Lung (tissue), 17 donors: ENCODE measurements at places on chromosomes 5 and 9. TPM values are rescaled to one million over a fixed set of nuclear protein-coding genes. Genes with fewer than 3 reads are reported as not detected.
A peak's percentile ranks its signal among the peaks of the same experiment; 100 is the strongest.

DNA sequence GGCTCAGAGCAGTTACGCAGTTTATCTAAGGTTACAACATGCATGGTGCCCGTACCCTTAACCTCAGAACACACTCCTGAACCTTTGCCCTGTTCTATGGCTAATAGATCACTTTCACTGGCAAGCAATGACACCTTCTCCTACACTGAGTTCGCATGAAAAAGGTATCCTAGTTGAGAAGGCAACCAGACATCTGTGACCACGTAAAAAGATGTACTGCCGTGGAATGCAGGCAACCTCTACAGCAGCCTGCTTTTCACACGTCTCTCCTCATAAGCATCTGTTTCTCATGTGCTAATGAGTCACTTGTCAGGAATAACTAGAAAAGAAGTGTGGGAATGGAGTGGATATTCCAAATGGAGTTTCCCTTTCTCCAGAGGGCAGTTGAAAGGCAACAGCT, 71.4 kb downstream of the FBXO38 start:
- DNase-seq = no peak
- no peak overlapping the region for H3K4me3 ChIP-seq
- H3K27ac ChIP-seq = no peak overlapping the region
- no peaks in the 10 kb centered on the region for H3K36me3 ChIP-seq
- H3K4me1 ChIP-seq = no peaks in the 10 kb centered on the region
- no peaks in the 10 kb centered on the region for H3K27me3 ChIP-seq

GRCh38 chr5:139649082-139649991, 1.2 kb downstream of the CXXC5 start:
- H3K27ac ChIP-seq = peak overlapping the region; percentile 37
- H3K4me3 ChIP-seq = peak overlapping the region; percentile 66
- no peak for DNase-seq
- peaks cover 27% of the 10 kb centered on the region for H3K4me1 ChIP-seq
- H3K36me3 ChIP-seq = no peaks in the 10 kb centered on the region

DOCK8 gene
- total RNA-seq = 75.1 TPM

- H3K4me3 ChIP-seq = no peak overlapping the region
- no peak for DNase-seq
- H3K27ac ChIP-seq = no peak overlapping the region
- H3K4me1 ChIP-seq = no peaks in the 10 kb centered on the region
Observed at GRCh38 chr5:74567411-74567995, 73.0 kb downstream of the ENC1 start.

GRCh38 chr5:5042806-5043205, 97.3 kb upstream of the ADAMTS16 start:
- H3K27ac ChIP-seq = no peak overlapping the region
- no peaks in the 10 kb centered on the region for H3K4me1 ChIP-seq
- no peaks in the 10 kb centered on the region for H3K27me3 ChIP-seq
- no peak for DNase-seq

- no peak overlapping the region for H3K27ac ChIP-seq
- peak; percentile 53 for DNase-seq
- no peaks in the 10 kb centered on the region for H3K4me1 ChIP-seq
- no peak overlapping the region for H3K4me3 ChIP-seq
- no peaks in the 10 kb centered on the region for H3K27me3 ChIP-seq
Observed at GRCh38 chr5:5638211-5638610, 215.7 kb downstream of the ICE1 start.

- no peaks in the 10 kb centered on the region for H3K27me3 ChIP-seq
- H3K4me3 ChIP-seq = no peak overlapping the region
- DNase-seq = peak; percentile 53
- H3K4me1 ChIP-seq = peaks cover 4% of the 10 kb centered on the region
- no peaks in the 10 kb centered on the region for H3K36me3 ChIP-seq
- no peak overlapping the region for H3K27ac ChIP-seq
Observed at GRCh38 chr9:136642439-136642921, 20.2 kb upstream of the EGFL7 start.

DBH gene
- total RNA-seq = 0.06 TPM

DNA sequence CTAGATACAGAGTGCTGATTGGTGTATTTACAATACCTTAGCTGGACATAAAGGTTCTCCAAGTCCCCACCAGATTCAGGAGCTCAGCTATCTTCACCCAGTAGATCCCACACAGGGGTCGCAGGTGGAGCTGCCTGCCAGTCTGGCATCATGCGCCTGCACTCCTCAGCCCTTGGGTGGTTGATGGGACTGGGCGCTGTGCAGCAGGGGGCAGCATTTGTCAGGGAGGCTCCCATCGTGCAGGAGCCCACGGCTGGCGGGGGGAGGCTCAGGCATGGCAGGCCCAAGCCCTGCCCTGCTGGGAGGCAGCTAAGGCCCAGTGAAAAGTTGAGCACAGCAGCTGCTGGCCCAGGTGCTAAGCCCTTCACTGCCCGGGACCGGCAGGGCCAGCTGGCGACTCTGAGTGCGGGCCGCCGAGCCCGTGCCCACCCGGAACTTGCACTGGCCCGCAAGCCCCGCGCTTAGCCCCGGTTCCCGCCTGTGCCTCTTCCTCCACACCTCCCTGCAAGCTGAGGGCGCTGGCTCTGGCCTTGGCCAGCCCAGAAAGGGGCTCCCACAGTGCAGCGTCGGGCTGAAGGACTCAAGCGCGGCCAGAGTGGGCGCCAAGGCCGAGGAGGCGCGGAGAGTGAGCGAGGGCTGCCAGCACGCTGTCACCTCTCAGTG, 314.1 kb upstream of the ATP10B start:
- no peak for DNase-seq
- no peaks in the 10 kb centered on the region for H3K27me3 ChIP-seq
- H3K4me3 ChIP-seq = no peak overlapping the region
- no peak overlapping the region for H3K27ac ChIP-seq

GRCh38 chr5:119420169-119420568, 32.1 kb upstream of the HSD17B4 start:
- DNase-seq = no peak
- peak overlapping the region; percentile 67 for H3K27ac ChIP-seq
- no peak overlapping the region for H3K4me3 ChIP-seq
- no peaks in the 10 kb centered on the region for H3K36me3 ChIP-seq
- H3K4me1 ChIP-seq = no peaks in the 10 kb centered on the region
- H3K27me3 ChIP-seq = no peaks in the 10 kb centered on the region

DNA sequence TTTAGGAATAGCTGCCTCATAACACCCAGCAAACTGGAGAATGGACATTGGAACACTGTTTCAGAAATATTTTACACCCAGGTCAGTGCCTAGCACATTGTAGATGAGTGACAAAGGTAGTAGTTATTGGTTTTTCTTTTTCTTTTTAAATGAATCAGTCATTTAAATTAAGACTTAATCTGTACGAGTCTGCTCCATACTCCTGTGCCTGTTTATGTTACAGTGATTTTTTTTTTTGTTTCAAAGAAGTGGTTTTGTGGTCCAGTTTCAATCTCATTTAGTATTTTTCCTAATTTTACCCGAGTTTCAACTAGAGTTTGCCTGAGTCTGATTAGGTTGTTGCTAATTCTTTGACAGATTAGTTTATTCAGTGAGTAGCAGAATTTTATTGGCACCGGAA, 16.2 kb downstream of the LMNB1 start:
- no peak overlapping the region for H3K27ac ChIP-seq
- DNase-seq = no peak
- no peaks in the 10 kb centered on the region for H3K36me3 ChIP-seq
- no peaks in the 10 kb centered on the region for H3K4me1 ChIP-seq

GRCh38 chr5:65695162-65695755, 26.6 kb downstream of the SGTB start:
- H3K36me3 ChIP-seq = peaks cover 1% of the 10 kb centered on the region
- H3K4me3 ChIP-seq = no peak overlapping the region
- H3K4me1 ChIP-seq = no peaks in the 10 kb centered on the region
- no peak for DNase-seq
- H3K27ac ChIP-seq = no peak overlapping the region

DNA sequence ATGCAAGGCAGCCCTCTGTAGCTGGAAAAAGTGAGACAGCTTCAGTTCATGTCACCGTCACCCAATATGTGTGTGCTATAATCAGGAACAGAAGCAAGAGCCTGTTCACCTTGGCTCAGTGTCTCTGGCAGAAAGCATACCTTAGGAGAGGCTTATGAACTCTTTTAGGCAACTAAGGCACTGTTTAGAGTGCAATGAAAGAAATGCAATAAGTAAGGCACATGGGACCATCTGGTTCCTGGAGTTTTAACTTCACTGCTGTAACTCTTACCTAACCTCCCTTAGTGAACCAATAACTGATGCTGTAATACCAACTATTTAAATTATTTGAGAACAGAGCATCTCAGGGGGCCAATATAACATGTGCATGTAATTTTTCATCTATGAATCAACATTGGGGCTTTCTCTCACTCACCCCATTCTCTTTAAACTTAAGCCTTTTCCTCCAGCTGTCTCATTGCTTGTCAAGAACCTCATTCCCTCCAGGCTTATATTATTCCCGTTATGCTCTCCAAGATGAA, 32.4 kb downstream of the C9 start:
- peak; percentile 82 for DNase-seq
- no peaks in the 10 kb centered on the region for H3K36me3 ChIP-seq
- H3K27ac ChIP-seq = no peak overlapping the region
- H3K27me3 ChIP-seq = no peaks in the 10 kb centered on the region
- no peaks in the 10 kb centered on the region for H3K4me1 ChIP-seq

GRCh38 chr5:150024346-150024984, 23.9 kb downstream of the HMGXB3 start:
- H3K27me3 ChIP-seq = no peaks in the 10 kb centered on the region
- H3K4me1 ChIP-seq = peaks cover under 1% of the 10 kb centered on the region
- H3K27ac ChIP-seq = peak overlapping the region; percentile 73
- no peak overlapping the region for H3K4me3 ChIP-seq

GRCh38 chr5:146213210-146213826, 9.9 kb downstream of the RBM27 start:
- no peak overlapping the region for H3K4me3 ChIP-seq
- H3K4me1 ChIP-seq = no peaks in the 10 kb centered on the region
- peak; percentile 78 for DNase-seq
- H3K27me3 ChIP-seq = no peaks in the 10 kb centered on the region
- no peak overlapping the region for H3K27ac ChIP-seq

GRCh38 chr9:81537964-81538363, 151.4 kb downstream of the TLE1 start:
- no peaks in the 10 kb centered on the region for H3K4me1 ChIP-seq
- H3K4me3 ChIP-seq = no peak overlapping the region
- no peaks in the 10 kb centered on the region for H3K36me3 ChIP-seq
- no peak for DNase-seq
- H3K27me3 ChIP-seq = no peaks in the 10 kb centered on the region

DNA sequence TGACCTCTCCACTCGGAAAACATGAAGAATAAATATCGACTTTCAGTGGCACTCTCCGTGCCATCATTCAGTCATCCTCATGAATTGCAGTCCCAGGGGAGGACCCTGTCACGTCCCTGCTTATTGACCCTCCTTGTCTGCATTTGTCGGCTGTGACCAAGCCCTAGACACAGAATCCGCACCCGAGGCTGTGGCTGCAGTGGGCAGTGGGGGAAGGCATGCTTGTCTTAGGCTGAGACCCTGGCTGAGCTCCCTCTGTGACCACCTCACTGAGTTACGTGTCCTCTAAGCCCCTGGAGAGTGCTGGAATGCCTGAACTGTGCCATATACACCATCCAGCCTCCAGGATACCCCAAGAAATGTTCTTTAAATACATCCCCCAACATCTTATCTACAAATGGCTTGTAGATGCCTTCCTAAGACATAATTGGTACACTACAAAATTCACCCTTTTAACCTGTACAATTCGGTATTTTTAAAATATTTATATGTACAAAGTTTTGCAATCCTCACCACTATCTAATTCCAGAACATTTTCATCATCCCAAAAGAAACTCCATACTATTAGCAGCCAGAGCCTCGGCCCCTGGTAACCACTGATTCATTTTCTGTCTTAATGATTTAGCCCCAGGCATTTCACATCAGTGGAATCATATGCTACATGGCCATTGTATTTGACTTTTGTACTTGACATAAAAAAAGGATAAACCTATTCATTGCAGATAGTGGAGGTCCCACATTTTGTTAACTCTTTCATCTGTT, 80.8 kb upstream of the ICE1 start:
- H3K4me3 ChIP-seq = no peak overlapping the region
- H3K27me3 ChIP-seq = no peaks in the 10 kb centered on the region
- no peaks in the 10 kb centered on the region for H3K4me1 ChIP-seq
- no peak overlapping the region for H3K27ac ChIP-seq
- no peaks in the 10 kb centered on the region for H3K36me3 ChIP-seq
- DNase-seq = no peak

GRCh38 chr9:88237991-88238571, 99.8 kb upstream of the SPATA31C2 start:
- no peak overlapping the region for H3K4me3 ChIP-seq
- peaks cover 11% of the 10 kb centered on the region for H3K4me1 ChIP-seq
- DNase-seq = no peak
- no peaks in the 10 kb centered on the region for H3K36me3 ChIP-seq

ADAMTS19 gene
- total RNA-seq = 7.8 TPM

GRCh38 chr9:3687145-3687544, 161.3 kb upstream of the RFX3 start:
- no peak overlapping the region for H3K4me3 ChIP-seq
- no peaks in the 10 kb centered on the region for H3K36me3 ChIP-seq
- no peak overlapping the region for H3K27ac ChIP-seq
- H3K27me3 ChIP-seq = no peaks in the 10 kb centered on the region

MAMDC4 gene
- total RNA-seq = 5.6 TPM

- no peaks in the 10 kb centered on the region for H3K27me3 ChIP-seq
- H3K4me1 ChIP-seq = no peaks in the 10 kb centered on the region
- no peaks in the 10 kb centered on the region for H3K36me3 ChIP-seq
Observed at GRCh38 chr5:142970440-142971030, 200.4 kb downstream of the ARHGAP26 start.

RFK gene
- total RNA-seq = 15.0 TPM

DNA sequence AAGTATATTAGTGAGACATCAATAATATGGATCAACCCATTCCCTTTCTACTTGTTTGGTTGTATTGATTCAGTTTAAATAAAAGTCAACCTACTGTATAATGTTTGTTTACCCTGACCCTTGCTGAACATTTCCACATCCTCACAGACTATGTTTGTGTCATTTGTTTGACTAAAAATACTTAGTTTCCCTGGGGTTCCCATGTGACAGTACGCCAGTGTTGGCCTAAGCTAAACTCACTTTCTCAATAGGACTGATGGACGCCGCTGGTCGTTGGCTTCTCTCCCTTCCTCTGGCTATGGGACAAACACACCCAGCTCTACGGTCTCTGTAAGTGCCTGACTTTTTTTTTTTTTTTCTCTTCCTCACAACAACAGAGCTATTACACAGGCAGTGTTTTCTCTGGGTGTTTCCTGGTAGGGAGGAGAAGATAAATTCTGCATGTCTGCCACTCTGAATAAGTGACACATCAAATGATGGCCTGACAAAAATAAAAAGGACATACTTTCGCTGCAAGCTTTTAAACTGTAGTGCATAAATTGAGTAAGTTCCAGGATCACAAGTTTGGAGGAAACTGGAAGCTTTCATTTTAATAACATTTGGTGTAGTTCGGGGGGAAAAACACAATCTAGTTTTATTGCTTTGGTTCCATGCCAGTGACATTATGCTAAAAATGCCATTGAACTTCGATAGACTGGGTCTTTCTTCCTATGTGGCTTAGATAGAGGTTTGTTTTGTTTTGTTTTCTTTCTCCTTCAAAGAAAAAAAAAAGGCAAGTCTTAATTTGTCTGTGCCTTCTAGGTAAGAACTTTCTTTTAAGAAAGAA, 101.0 kb downstream of the CD180 start:
- H3K4me1 ChIP-seq = peaks cover 28% of the 10 kb centered on the region
- H3K36me3 ChIP-seq = peaks cover 2% of the 10 kb centered on the region
- no peaks in the 10 kb centered on the region for H3K27me3 ChIP-seq
- H3K27ac ChIP-seq = peak overlapping the region; percentile 56
- H3K4me3 ChIP-seq = no peak overlapping the region
- peak; percentile 92 for DNase-seq
